ENCODE measurements at places on chromosomes 16 and 17.
A peak's percentile ranks its signal among the peaks of the same experiment; 100 is the strongest.

DNA sequence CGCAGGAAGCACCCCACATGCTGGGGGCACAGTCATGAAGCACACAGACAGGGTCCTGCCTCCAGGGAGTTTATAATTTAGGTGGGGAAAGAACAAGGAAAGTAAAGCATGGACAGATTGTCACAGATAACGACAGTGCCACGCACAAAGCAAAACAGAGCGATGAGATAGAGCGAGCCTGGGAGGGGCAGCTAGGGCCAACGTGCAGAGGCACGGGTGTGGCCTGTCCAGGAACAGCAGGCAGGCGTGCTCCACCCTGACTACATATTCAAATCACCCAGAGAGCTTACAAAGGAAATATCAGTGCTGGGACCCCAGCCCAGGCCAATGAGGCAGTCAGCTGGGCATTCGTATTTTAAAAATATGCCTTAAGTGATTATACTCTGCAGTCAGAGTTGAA lies 16.8 kb downstream of the LGALS9 start:
- H3K36me3 ChIP-seq, result peaks cover 34% of the 10 kb centered on the region
- no peaks in the 10 kb centered on the region for H3K27me3 ChIP-seq
- no peak for ATAC-seq
- peak overlapping the region; percentile 20 for H3K27ac ChIP-seq

DNA sequence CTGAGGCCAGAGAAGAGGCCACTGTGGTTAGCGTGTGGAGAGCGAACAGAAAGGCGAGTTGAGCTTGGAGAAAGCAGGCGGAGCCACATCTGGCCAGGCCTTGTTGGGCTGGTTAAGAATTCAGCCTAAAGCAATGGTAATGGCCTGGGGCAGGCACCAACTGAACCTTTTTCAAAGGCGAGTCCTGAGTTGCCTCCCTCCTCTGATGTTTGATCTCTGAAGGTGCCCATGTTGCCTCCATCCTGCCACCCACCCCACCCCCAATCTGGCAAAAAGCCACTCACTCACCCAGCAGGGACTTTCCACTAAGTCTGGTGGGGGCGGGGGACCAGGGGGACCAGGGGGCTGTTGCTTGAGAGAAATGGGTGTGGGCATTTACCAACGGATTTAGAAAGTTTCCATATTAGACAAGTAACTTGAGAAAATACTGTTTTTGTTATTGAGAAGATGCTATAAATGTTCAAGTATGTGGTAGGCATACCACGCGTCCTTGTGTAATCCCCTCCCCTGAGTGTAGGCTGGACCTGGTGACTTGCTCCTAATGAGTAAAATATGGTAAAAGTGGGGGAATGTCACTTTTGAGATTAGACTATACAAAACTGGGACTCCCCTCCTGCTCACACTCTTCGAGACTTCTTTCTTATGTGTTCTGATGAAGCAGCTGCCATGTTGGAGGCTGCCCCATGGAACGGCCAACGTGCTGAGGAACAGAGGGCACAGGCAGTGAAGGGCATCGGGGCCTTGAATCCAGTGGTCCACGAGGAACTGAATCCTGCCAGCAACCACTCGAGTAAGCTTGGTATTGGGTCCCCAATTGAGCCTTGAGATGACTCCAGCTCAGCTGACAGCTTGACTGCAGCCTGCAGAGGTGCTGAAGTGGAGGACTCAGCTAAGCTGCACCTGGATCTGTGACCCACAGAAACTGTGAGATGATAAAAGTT lies 29.9 kb upstream of the TNS4 start:
- peak overlapping the region; percentile 8 for H3K4me3 ChIP-seq
- no peaks in the 10 kb centered on the region for H3K36me3 ChIP-seq
- ATAC-seq, result peak; percentile 60

- H3K4me1 ChIP-seq, result peaks cover 79% of the 10 kb centered on the region
- H3K4me3 ChIP-seq, result peak overlapping the region; percentile 24
- peaks cover 29% of the 10 kb centered on the region for H3K36me3 ChIP-seq
- ATAC-seq, result peak; percentile 34
- no peaks in the 10 kb centered on the region for H3K27me3 ChIP-seq
Observed at GRCh38 chr17:75371981-75372380, 33.5 kb downstream of the GRB2 start.

GRCh38 chr16:79668502-79668901 lies 68.0 kb upstream of the MAF start:
- H3K4me1 ChIP-seq, result no peaks in the 10 kb centered on the region
- H3K36me3 ChIP-seq, result no peaks in the 10 kb centered on the region
- H3K27me3 ChIP-seq, result no peaks in the 10 kb centered on the region
- H3K4me3 ChIP-seq, result no peak overlapping the region

DNA sequence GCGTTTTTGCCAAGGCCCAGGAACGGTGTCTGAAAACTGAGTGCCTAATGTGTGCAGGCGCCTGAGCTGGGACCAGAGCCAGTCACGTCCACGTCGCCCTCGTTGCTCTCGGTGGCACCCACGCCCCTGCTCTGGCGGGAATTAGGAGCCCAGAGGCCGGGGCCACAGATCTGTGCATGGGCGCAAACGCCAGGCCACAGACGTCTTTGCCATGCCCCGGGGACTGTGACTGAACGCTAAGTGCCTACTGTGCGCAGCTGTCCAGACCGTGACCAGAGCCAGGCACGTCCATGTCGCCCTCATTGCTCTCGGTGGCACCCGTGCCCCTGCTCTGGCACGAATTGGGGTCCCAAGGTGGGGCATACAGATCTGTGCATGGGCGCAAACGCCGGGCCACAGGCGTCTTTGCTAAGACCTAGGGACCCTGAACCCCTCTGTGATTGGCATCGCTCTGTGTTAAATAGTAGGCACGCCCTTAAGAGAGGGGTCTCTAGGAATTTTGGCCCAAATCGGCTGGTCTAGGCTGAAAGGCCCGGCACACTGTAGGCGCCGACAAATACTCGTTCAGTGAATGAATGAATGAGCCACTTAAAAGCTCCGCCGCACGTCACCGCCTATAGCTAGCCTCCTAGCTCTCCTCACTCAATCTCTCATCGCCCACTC lies 827 bp upstream of the UBALD1 start:
- H3K27ac ChIP-seq, result peak overlapping the region; percentile 94
- peak overlapping the region; percentile 90 for H3K4me3 ChIP-seq
- no peaks in the 10 kb centered on the region for H3K27me3 ChIP-seq
- H3K4me1 ChIP-seq, result peaks cover 43% of the 10 kb centered on the region
- H3K36me3 ChIP-seq, result no peaks in the 10 kb centered on the region
- no peak for ATAC-seq

- no peak overlapping the region for H3K4me3 ChIP-seq
- H3K27ac ChIP-seq, result no peak overlapping the region
- H3K27me3 ChIP-seq, result no peaks in the 10 kb centered on the region
- H3K4me1 ChIP-seq, result no peaks in the 10 kb centered on the region
- no peak for ATAC-seq
- H3K36me3 ChIP-seq, result no peaks in the 10 kb centered on the region
Observed at GRCh38 chr16:6611535-6611934, 721.1 kb upstream of the RBFOX1 start.

DNA sequence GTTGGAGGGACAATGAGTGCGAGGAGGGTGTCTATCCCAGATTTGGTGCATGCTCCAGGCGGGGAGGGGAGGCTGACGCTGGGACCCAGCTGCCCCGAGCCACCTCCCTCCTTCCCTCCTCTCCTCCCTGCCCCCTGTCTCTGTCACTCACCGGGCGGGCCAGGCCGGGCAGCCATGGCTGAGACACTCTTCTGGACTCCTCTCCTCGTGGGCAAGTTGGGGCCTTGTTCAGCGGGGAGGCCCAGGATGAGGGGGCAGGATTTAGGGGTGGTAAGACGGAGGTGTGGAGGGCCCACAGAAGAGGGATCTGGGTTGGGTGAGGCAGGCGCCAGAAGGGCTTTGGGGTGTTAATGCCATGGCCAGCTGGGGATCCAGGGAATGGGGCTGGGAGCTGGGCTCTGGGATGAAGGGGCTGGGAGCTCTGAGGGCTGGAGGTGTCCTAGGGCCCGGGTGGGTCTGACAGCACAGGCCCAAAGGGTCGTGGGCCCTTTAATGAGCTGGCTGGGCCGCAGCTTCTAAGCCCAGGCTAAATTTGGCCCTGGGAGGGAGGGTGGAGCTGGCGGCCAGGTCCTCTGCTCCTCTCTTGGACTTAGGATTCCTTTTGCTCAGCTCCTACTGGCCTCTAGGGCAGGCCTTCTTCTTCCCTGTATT lies at the start of gene SGCA:
SGCA (plus strand) TSS at position 139 of the 651 bp plus-strand sequence; CDS start at position 175, 36 bp downstream.
- ATAC-seq, result no peak
- H3K36me3 ChIP-seq, result no peaks in the 10 kb centered on the region

GRCh38 chr17:34393401-34393800 lies 30.4 kb upstream of the CCL1 start:
- peaks cover 18% of the 10 kb centered on the region for H3K27me3 ChIP-seq
- H3K4me1 ChIP-seq, result peaks cover 49% of the 10 kb centered on the region
- no peak overlapping the region for H3K4me3 ChIP-seq
- H3K27ac ChIP-seq, result no peak overlapping the region

All from stimulated activated memory B cell treated with anti-CD40 and anti-IgM and Interleukin-4, amounts not matched to agents 10 μg/mL and 1 μg/mL and 100 μg/mL, for 72 hours (primary cell).